NCI-H1417 (cell line): ENCODE measurements at places on chromosomes 7 and 10.

DNA sequence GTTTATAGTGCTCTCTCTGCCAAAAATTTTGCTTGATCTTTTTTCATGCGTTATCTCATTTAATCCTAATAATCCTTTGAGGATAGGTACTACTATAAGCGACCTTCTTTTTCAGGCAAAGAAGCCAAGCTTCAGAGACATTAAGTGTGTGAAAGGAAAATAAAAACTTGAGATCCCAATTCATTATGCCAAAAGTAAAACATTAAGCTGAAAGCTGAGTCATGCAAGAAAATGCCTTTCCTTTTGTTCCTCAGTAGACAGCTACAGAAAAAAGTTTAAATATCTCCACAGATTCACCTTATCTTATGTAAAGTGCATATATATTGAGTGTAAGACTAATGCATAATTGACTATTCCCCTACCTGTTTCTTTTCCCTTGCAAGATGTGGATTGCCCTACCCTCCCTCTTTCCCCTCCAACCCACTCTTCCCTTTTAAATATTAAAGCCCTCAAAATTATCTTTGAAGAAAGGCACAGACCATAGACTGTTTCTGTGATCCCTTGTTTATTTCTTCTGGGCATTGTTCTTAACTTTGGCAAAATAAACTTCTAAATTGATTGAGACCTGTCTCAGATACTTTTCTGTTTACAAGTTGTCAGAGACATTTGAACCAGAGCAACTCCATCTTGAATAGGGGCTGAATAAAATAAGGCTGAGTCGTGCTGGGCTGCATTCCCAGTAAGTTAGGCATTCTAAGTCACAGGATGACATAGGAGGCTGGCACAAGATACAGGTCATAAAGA lies 1139.9 kb upstream of the LRRN3 start:
- no peak for DNase-seq

GRCh38 chr7:151666886-151667285 lies 147.2 kb upstream of the RHEB start:
- no peak for DNase-seq

- DNase-seq: no peak
These were observed 24.2 kb downstream of the ZNF25 start for GRCh38 chr10:37952043-37952755.

- DNase-seq: no peak
These were observed 167.8 kb upstream of the AUTS2 start for GRCh38 chr7:69430384-69431021.

DNA sequence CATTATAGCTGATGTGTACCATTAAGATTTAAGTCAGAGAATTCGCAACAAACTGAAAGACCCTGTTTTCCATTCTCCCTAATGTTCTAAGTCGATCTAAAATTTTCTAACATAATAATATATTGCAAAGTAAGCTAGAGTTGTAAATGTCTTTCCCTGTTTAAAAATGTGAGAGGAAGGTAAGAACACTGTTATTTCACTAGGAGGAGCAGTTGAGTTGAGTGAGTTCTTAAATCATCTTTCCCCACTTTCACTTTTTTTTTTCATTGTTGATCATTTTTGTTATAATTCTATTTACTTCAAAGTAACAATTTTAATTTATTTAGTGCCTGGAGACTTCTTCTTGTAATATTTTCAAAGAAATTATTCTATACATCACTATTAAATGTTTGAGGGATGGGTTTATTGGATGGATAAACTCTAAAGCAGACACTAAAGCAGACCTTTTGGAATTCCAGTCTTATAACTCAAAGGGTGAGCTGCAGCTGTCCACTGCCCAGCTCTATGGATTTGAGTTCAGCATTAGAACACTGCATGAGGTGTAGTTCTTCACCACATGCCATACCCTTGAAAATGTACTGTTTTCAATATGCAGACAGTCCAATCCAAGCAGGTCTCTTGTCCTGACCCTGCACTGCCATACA lies 181.3 kb upstream of the FZD1 start:
- peak; percentile 60 for DNase-seq

DNA sequence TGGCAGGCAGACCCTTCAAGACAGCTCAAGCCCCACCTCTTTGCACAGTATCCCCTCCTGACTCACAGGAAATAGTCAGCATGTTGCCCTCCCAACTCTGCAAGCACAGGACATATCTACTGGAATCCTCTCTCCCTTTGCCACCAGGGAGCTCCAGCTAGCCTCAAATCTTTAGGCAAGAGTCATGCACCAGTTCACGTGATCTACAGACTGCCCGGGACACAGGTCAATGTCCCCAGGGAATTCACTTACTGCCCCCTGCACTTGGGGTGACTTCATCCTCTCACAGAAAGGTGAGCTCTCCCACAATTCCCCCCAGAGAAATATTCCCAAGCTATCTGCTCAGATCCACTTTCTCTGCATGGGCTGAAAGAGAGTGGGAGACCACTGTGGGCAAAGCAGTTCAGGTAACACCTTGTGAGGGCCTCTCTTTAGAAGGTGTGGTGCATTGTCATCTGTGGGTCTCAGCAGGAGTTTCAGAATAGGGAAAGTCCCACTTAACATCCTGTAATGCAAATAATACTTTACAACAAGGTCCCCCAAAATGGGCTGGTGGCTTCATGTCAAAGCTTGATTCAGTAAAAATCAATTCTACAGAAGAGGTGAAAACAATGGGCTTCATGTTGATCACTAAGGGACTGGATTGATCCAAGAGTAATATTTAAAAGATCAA lies 129.9 kb downstream of the NOC3L start:
- no peak for DNase-seq

DNA sequence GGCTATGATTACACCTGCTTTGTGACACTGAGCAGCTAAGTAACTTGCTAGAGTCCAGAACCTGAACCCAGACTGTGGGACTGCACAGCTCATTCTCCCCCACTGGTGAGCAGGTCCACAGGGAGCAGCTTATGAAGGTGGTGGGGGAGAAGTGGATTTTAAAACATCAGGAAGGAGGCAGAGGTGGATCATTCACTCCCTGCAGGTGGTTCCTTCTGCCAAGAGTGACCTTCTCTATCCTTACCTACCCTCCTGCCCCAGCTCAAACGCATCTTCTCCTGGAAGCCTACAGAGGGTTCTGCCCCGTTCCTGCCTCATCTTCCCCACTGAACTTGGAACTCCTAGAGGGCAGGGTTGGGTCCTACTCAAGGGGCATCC lies 539 bp upstream of the FAM241B start:
- no peak for DNase-seq

DNA sequence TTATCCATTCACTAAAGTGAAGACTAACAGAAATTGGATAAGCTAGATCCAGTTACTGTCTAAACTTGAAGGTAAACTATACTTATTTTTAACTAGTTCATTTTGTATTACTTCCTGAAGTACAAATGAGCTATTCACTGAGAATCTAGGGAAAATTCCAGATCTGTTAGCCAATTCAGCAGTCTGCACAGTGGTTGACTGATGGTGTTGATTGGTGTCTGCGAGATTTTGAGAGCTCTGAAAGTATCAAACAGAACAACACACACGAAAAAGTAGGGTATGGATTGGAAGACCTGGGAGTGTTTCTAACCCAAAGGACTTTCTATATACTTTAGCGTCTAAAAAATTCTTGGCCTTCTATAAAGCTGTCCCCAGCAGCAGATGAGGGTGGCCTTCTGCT lies 33.6 kb upstream of the AGR2 start:
- DNase-seq: no peak

DNA sequence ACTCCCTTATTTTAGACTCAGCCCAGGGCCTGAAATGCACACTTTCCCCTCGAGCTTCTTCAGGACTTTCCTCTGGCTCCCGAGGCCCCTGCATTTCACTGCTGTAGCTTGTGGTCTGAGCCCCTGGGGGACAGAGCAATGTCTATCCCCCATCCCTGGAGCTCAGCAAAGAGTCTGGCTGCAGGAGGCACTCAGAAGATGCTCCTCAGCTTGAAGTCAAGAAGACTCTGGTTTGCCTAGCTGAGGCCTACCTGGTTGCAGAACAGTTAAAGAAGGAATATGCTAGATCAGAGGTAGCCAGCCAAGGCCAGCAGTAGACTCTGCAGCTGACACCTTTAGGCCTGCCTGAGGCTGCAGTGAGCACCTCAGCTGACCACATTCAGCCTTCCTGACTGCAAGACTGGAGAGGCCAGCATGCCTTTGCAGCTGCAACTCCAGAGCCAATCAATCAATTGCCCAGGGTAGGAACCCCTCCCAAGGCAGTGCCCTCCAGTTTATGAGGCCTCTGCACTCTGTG lies 36.9 kb upstream of the IKZF1 start:
- no peak for DNase-seq
